ENCODE measurements at places on chromosomes 4 and X. TPM values are rescaled to one million over a fixed set of nuclear protein-coding genes. Genes with fewer than 3 reads are reported as not detected.

GRCh38 chr4:166688835-166689234 is 545.5 kb downstream of the SPOCK3 start:
- no peak for DNase-seq
- H3K27me3 ChIP-seq: no peaks in the 10 kb centered on the region
- no peak overlapping the region for H3K27ac ChIP-seq
- H3K4me3 ChIP-seq: no peak overlapping the region
- no peaks in the 10 kb centered on the region for H3K36me3 ChIP-seq

Gene RIPPLY1
- total RNA-seq: 0.49 TPM

DNA sequence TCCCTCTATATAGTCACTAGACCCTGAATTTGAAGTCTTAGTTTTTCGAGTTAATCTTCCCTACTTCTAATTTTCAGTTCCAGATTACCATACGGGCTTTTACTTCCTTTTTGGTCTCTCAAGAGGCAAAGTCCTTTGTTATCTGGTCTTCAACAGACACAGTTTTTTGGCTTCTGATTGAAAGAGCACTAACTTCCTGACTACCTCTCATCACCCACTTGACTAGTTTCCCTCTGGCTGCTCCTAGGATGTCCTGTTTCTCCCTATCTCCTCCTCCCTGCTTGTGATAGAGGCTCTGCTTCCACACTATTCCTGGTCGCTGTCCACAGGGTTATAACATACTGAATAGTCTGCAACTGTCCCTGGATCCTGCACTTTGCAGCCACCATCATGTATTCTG is 16.7 kb upstream of the WDR44 start:
- H3K27me3 ChIP-seq: no peaks in the 10 kb centered on the region
- H3K36me3 ChIP-seq: no peaks in the 10 kb centered on the region
- no peak overlapping the region for H3K27ac ChIP-seq

- no peak overlapping the region for H3K27ac ChIP-seq
- DNase-seq: peak; percentile 32
- no peaks in the 10 kb centered on the region for H3K36me3 ChIP-seq
- peaks cover 3% of the 10 kb centered on the region for H3K27me3 ChIP-seq
- no peak overlapping the region for H3K4me3 ChIP-seq
Measured at GRCh38 chr4:978957-979701, 5.8 kb upstream of the DGKQ start.

Gene NPNT
- total RNA-seq: 10.0 TPM

DNA sequence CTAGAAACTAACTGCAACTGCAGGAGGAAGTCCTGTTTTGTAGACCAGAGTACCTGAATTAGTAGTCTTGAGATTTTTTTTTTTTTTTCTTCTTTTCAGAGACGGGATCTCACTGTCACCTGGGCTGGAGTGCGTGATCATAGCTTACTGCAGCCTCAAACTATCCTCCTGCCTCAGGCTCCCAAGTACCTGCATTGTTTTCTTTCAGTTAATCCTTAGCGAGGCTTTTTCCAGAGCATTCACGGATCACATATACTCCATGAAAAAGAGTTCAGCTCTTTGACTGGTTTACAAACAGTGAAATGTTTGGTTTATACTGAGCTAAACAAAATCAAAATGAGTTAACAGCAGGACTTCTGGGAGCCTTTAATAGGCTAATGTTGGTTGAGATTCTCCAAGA is 45.8 kb downstream of the KLHL15 start:
- no peak overlapping the region for H3K4me3 ChIP-seq
- H3K27ac ChIP-seq: no peak overlapping the region
- no peaks in the 10 kb centered on the region for H3K4me1 ChIP-seq
- H3K36me3 ChIP-seq: 0 out of 3 replicates have a peak, but pooled peaks cover 3% of the 10 kb centered on the region
- DNase-seq: no peak
- H3K27me3 ChIP-seq: no peaks in the 10 kb centered on the region

GRCh38 chr4:95421869-95422268 is 126.9 kb downstream of the UNC5C start:
- H3K4me3 ChIP-seq: no peak overlapping the region
- no peak for DNase-seq
- no peaks in the 10 kb centered on the region for H3K27me3 ChIP-seq
- no peaks in the 10 kb centered on the region for H3K4me1 ChIP-seq
- H3K27ac ChIP-seq: no peak overlapping the region

- no peak overlapping the region for H3K27ac ChIP-seq
- no peak for DNase-seq
- no peaks in the 10 kb centered on the region for H3K36me3 ChIP-seq
- peaks cover 16% of the 10 kb centered on the region for H3K4me1 ChIP-seq
Measured at GRCh38 chr4:26815706-26816105, 44.9 kb upstream of the STIM2 start.

DNA sequence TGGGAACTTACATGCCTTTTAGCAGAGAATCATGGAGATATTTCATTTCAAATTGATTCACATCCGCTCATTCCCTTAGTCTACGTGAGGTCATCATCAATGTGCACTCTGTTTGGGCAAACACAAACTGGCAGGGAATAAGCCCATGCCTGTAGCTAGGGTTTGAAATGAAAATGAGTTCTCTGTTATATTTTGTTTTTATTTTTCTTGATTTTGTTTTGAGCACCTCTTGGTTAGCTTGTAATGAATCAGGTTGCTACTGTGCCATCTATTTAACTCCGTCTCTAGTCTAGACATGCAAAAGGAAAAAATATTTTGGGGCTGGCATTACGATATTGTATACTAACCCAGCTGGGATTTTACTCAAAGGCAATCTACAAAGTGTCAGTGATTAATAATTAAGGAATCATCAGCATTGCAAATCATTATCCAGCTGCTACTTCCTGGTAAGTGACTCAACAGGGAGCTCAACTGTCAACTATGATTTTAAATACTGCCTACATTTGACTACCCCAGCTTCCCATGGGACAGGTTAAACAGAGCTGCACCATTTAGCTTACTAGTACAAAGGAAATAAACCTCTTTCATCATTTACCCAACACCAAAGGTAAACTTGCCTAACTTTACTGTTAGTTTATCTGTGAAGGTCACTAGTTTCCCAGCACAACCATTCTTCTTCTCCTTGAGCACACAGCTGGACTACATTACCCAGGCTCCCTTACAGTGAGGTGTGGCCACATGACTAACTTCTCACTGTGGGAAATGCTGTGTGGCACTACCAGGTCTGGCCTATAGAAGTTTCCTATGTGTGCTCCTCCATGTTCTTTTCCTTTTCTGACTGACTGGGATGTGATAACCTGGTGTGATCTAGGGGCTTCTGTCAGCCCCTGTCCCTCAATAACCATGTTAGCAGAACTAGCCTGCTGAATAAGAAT is 21.2 kb upstream of the TRPC5OS start:
- no peak for DNase-seq
- no peaks in the 10 kb centered on the region for H3K36me3 ChIP-seq
- H3K27me3 ChIP-seq: no peaks in the 10 kb centered on the region

Gene SRPX
- not detected for total RNA-seq

DNA sequence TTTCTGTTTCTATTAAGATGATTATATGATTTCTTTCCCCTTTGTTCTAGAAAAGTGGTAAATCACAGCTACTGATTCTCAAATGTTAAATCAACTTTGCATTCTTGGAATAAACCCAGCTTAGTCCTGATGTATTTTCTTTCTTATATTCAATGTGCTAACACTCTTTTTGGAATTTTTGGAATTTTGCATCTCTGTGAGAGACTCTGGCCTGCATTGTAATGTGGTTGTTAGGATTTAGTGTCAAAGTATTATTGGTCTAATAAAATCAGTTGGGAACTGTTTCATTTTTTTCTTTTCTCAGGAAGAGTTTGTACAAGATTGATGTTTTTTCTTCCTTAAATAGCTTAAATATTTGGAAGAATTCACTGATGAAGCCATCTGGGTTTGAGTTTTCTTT is 109.6 kb downstream of the KIT start:
- H3K4me3 ChIP-seq: no peak overlapping the region
- H3K27ac ChIP-seq: no peak overlapping the region
- H3K4me1 ChIP-seq: no peaks in the 10 kb centered on the region

Gene HELT
- not detected for total RNA-seq

Gene RAP2C
- 39.3 TPM for total RNA-seq

Gene FRMD7
- total RNA-seq: not detected

Gene SULT1E1
- total RNA-seq: 3.9 TPM

GRCh38 chrX:3501833-3502535 is 155.5 kb upstream of the MXRA5 start:
- H3K36me3 ChIP-seq: no peaks in the 10 kb centered on the region
- no peak overlapping the region for H3K4me3 ChIP-seq
- DNase-seq: no peak
- H3K4me1 ChIP-seq: no peaks in the 10 kb centered on the region

DNA sequence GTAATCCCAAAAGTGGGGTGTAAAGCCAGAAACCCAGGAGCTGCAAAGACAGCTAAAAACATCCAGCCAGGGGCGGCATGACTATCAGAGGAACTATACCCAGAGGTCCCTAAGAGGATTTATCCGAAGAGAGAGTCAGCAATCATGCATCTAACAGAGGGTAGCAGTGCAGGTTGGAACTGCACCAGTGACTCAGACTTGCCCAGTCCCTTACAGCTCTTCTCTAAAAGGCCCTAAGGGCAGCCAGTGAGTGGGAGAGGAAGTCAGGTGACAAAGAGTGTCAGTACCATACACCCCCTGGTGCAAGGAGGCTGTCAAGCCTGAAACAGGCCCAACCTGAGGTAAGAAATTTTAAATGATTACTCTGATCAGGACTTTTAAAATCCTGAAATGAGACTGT is 88.1 kb downstream of the CAMK2D start:
- no peak overlapping the region for H3K27ac ChIP-seq
- H3K36me3 ChIP-seq: no peaks in the 10 kb centered on the region
- no peak overlapping the region for H3K4me3 ChIP-seq
- H3K27me3 ChIP-seq: no peaks in the 10 kb centered on the region
- no peak for DNase-seq

GRCh38 chrX:111288841-111289240 is 18.6 kb upstream of the CAPN6 start:
- H3K27me3 ChIP-seq: no peaks in the 10 kb centered on the region
- no peak overlapping the region for H3K4me3 ChIP-seq
- peaks cover 13% of the 10 kb centered on the region for H3K4me1 ChIP-seq
- no peak overlapping the region for H3K27ac ChIP-seq
- no peaks in the 10 kb centered on the region for H3K36me3 ChIP-seq

Gene IGFBP7
- 1.1 TPM for total RNA-seq

- no peaks in the 10 kb centered on the region for H3K27me3 ChIP-seq
- DNase-seq: no peak
- peaks cover 26% of the 10 kb centered on the region for H3K4me1 ChIP-seq
- H3K4me3 ChIP-seq: no peak overlapping the region
- H3K36me3 ChIP-seq: no peaks in the 10 kb centered on the region
- no peak overlapping the region for H3K27ac ChIP-seq
Measured at GRCh38 chr4:13296986-13297385, 187.2 kb downstream of the RAB28 start.

Data from HepG2 (cell line).